Cortex of kidney (tissue), 1 donor: ENCODE measurements at places on chromosomes 16 and 17.

GRCh38 chr16:47142821-47143676, 696 bp downstream of the NETO2 start:
- DNase-seq = no peak

DNA sequence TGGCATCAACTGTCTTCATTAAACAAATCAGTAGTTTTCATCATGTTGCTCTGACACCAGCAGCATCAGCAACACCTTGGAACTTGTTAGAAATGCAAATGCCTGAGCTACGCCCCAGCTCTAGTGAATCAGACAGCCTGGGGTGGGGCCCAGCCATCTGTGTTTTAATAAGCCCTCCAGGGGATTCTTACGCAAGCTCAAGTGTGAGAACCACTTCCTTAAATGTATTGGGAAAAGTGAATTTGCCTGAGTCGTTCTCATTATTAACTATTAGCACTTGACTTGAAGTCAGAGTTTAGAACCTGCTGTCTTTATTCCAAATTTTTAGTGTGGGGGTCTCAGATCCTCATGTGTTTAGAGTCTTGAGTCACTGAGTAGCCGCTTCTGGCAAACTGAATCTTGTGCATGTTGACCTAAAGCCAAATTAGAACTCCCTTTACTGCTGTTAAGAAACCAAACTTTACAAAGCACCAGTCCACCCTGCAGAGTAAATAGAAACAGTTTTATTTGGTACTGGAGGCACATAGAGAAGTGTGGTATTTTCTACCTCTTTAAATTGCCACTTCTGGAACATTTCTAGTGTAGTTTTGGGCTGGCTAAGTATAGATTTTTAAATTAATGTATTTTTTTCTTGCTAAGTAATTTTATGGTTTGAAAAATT, 137.4 kb upstream of the COX10 start:
- no peak for DNase-seq

- no peak for DNase-seq
These were observed 368.7 kb downstream of the CPPED1 start for GRCh38 chr16:12435018-12435417.

- DNase-seq = no peak
These were observed 19.8 kb upstream of the ZNF594 start for GRCh38 chr17:5211458-5211857.

DNA sequence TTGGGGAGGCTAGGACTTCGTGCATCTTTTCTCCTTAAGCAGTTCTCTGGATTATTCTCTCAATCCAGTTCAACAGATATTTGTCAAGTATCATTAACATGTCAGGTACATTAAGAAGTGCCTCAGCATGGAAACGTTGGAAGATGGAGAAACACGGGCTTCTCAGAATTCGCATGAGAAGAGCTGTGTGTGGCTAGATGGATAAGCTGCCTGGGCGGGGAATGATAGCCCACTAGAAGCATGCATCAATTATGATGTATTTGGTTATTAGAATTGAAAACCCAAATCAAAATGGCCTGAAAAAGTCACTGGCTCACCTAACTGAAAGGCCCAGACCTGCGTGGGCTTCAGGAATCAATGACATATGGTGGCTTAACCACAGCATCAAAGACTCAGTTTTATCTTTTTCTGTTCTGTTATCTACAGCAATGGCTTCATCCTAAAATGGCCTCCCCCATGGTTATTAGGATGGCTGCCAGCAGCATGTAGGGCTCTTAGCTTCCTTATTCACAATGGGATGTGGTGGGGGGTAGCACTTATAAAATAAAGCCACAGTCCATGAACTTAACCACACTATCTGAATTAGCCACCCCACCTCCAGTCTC, 43.9 kb downstream of the MMD start:
- no peak for DNase-seq

GRCh38 chr16:17345043-17345442, 125.7 kb downstream of the XYLT1 start:
- DNase-seq = no peak

DNA sequence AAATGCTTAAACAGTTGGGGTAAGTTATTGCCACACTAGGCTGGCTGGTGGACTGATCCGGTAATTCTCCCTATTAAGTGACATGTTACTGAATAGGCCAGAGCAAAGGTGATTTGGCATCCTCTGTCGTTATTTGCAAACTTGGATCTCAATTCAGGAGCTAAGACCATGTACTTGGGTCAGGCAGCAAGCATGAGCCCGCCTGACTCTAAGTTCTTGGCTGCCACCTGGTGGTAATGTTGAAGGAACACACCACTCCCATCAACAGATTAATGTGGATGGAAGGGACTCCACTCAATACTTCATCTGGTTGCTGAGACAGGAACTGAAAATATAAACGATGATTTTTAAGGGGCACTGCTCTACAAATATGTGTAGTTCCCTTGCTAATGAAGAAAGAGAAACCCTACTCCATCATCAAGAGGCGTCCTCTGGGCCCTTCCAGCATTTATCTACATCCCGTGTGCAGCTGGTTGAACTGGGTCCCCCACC, 70.8 kb downstream of the EMP2 start:
- no peak for DNase-seq

DNA sequence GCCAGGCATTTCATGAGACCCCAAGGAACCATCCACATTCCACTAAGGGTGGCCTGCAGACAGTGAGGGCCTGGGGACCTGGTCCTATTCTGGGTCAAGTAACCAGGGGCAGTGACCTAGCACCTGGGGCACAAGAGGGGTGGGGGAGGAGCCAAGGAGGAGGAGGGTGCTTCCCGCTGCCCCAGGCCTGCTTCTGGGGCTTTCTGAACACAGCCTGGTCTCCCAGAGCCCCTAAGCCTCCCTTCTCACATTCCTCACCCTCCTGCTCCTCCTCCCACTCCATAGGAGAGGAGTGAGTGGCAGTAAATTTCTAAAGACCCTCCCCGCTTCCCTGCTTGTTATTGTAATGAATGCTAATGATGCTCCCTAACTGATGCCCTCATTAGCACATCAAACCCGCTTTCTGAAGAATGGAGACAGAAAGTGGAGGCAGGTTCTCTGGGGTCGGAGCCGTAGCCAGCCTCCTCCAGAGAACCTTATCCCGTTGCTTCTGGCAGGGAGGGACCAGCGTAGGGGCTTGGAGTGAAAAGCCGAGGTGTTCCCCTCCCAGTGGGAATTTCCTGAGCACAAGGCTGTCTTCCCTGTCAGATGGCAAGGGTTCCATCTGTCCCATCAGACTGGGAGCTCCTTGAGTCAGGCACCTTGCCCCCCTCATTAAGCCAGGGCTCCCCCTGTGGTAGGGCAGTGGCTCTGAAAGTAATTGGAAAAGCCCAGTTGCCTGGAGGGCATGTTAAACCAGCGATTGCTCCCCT, 3.7 kb upstream of the SRCIN1 start:
- DNase-seq = no peak

GRCh38 chr17:67656494-67657203, 61.1 kb upstream of the NOL11 start:
- no peak for DNase-seq

- no peak for DNase-seq
These were observed 25.0 kb upstream of the C16orf78 start for GRCh38 chr16:49348408-49349176.

GRCh38 chr16:76956394-76956793, 234.6 kb upstream of the MON1B start:
- DNase-seq = no peak

GRCh38 chr17:33142705-33143299, 150.3 kb downstream of the ASIC2 start:
- no peak for DNase-seq

GRCh38 chr16:70402916-70403659, 35.8 kb downstream of the ST3GAL2 start:
- no peak for DNase-seq

DNA sequence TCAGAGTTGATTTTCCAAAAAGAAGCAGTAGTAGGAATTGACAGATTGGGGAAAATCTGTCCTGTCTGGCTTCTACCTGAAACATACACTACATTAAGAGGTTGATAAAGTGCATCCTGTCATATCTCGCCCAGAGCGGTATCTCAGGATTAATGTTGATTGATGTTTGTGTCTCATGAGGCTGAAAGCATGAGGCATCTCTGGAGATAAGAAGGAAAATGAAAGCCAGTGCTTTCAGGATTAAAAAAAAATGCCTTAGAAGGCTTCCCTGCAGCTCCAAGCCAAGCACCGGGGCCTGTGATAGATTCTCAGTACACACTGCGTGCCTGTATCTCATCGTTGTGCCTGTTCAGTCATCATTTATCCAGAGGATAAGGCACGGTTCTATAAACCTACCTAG, 26.4 kb upstream of the CD300E start:
- DNase-seq = no peak

- no peak for DNase-seq
These were observed 16.2 kb upstream of the CSF3 start for GRCh38 chr17:39999067-39999466.

GRCh38 chr16:55832425-55832772, 497 bp downstream of the CES1 start:
- DNase-seq = no peak

DNA sequence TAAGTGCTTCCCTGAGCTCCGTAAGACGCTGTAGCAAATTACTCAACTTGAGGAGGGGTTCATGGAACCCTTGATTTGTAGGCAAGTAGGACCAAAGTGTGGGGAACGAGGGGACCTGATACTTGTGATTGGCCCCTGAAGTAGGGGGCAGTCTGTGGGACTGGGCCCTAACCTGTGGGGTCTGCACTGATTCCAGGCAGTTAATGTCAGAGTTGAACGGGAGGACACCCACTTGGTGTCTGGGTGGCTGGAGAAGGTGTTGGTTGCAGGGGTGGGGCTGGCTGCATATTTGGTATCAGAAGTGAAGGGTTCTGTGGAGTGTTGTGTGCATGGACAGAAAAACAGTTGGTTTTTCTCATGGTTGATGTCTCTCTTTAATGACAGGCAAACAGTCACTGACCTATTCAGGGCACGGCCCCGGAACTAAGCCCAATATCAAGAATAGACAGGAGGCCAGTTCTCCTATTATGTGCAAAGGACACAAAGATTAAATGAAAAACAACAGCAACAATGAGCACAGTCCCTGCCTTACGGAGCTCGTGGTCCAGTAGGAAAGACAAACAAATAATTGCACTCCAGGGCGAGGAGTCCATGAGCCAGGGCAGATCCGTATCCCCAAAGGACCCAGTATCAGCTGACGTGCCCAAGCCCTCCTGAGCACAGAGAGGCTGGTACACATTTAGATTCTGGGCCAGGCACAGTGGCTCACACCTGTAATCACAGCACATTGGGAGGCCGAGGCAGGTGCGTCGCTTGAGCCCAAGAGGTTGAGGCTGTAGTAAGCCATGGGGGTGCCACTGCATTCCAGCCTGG, 19.2 kb downstream of the MXRA7 start:
- DNase-seq = no peak

GRCh38 chr16:17802571-17802970, 331.8 kb upstream of the XYLT1 start:
- DNase-seq = no peak

DNA sequence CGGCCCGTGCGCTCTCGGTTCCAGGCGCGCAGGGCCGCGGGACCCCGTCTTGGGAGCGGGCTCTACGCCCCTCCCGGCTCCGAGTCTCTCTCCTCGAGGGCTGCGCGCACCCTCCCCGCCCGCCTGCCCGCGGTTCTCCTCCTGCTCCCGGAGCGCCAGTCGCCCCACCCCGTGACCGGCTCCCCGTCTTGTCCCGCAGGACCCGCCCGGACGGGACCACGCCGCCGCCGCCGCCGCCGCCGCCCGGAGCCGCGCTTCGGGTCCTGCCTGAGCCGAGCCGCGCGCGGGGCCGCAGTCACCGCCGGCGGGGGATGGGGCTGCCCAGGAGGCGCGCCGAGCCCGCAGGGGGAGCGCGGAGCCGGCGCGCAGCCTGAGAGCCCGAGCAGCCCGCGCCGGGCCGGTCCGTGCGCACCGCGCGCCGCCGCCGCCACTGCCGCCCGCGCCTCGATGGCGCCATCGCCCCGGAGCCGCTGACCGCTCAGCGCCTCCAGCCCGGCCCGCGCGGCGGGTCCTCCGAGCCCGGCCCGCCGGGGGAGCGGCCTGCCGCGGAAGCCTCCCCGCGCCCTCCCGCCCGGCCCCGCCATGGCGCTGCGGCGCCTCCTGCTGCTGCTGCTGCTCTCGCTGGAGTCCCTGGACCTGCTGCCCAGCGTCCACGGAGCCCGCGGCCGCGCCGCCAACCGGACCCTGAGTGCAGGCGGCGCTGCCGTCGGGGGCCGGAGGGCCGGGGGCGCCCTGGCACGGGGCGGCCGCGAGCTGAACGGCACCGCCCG, at the start of gene SHISA6:
Gene SHISA6, plus strand, starts transcription at position 373 of the 770 bp plus-strand sequence.
- DNase-seq = no peak

DNA sequence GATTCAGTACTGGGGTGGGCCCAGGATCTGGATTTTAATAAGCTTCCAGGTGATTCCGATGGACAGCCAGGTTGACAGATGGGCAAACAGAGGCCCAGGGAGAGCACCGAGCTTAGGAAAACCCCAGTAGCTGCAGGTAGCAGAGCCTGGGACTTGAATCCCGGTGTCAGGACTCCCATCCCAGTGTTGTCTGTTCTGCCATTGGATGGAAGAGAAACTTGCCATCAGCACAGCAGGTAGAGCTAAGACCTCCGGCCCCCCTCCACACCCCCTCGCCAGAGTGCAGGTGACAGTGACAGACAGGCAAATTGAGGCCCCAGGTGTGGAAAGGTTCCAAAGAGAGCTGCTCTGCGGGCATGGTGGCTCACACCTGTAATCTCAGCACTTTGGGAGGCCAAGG, 12.4 kb downstream of the KATNB1 start:
- DNase-seq = no peak

DNA sequence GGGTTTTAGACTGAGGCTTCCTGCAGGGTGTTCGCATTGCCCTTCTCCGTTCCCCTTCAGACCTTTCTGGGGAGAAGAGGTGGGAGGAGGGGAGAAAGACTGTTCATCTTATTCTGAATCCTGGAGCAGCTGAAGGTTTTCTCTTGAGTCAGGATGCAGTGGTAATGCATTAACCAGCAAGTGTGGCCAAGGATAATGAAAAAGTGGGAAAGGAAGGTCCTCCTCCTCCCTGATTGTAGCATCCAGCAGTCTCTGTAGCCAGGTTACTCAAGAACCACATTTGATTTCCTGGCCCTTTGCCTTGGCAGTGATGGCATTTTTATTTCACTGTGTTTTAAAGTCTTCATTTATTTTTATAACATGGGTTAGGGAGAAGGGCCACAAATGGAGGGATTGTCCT, 59.1 kb downstream of the CYLD start:
- DNase-seq = no peak

GRCh38 chr17:43962479-43962878, 8.7 kb upstream of the PYY start:
- no peak for DNase-seq

DNA sequence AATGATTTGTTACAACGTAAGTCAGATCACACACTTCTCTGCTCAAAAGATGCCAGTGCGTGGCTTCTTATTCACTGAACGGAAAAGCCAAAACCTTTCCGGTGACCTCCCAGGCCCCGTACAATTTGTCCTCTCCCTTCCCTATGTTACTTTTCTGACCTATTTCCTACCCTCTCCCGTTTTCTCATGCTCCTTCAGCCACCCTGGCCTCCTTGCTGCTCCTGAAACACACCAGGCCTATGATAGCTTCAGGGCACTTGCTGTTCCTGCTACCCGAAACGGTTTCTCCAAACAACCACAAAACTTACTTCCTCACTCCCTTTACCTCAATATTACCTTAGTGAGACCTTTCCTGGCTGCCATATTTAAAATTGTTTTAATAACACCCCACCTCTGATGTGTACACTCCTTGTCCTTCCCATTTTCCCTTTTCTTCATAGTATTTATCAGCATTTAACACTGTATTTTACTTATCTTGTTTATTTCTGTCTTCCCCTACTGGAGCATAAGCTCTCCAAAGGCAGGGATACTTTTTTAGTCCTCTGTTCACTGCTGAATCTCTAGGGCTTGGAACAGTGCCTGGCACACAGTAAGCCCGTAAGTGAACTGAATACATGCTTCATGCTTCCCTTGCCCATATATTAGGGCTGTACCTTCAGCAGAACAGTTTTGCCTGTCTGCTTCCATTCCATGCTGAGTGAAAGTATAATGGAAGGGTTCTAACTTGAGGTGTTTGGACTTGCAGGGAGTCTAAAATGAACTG, 10.9 kb upstream of the ARL2BP start:
- DNase-seq = no peak
